ENCODE measurements at places on chromosomes 4 and X. TPM values are rescaled to one million over a fixed set of nuclear protein-coding genes. Genes with fewer than 3 reads are reported as not detected.

The MOB1B gene
- 7.4 TPM for total RNA-seq

- peak; percentile 84 for DNase-seq
These were observed 22.1 kb downstream of the SLIT2 start for GRCh38 chr4:20273793-20274192.

The CAPN6 gene
- total RNA-seq, result not detected

DNA sequence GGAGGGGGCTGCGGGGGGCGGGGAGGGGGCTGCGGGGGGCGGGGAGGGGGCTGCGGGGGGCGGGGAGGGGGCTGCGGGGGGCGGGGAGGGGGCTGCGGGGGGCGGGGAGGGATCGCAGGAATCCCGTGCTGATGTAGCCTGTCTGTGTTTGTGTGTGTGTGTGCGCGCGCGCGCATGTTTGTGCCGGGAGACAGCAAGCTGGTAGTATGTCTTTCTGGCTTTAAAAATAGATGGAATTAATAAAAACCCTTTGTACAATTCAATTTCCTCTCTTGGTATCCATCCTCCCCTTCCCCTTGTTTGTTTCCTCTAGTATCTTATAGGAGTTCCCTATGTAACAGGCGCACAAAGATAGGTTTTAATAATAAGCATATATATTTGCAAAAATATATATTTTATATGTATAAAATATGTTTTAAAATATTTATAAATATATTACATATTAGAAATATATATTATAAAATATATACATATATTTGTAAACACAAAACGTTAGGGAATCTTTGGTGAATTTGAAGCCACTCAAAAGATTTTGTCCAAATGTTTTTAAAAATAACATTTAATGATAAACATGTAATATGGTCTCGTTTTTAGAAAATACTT, 782 bp downstream of the ARHGAP24 start:
- peak; percentile 30 for DNase-seq

DNA sequence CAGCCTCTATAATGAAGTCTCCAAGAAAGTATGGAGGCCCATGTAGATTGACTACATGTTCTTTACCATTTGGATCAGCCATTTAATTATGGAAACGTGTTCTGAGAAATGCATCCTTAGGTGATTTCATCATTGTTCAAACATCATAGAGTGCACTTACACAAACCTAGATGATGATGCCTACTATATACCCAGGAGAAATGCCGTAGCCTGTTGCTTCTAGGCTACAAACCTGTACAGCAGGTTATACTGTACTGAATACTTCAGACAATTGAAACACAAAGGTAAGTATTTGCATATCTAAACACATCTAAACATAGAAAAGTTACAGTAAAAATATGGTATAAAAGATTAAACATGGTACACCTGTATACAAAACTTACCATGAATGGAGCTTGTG, 186.5 kb upstream of the FSTL5 start:
- no peak for DNase-seq

DNA sequence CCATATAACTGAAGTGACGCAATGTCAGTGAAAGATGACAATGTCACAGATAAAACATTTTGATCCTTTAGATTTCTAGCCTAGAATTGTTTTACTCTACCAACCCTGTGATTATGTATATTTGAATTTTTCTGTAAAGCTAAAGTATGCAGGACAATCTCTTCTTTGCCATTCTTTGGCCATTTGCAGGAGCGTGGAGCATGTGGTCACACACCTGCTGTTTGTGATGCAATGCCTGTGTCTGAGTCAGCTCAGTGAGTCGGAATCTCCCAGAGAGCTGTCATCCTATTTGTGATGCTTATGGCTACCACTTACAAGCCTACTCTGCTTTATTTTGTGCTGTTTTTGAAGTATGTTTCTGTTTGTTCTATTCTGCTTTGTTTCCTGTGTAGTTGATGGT, 214.5 kb downstream of the NAF1 start:
- peak; percentile 37 for DNase-seq
